ENCODE measurements at places on chromosomes 1 and 21. TPM values are rescaled to one million over a fixed set of nuclear protein-coding genes. Genes with fewer than 3 reads are reported as not detected.

GRCh38 chr1:20685099-20685662 is 24.0 kb upstream of the DDOST start:
- DNase-seq: peak; percentile 41

- no peak for DNase-seq
These were observed 30.0 kb downstream of the IARS2 start for GRCh38 chr1:220123889-220124288.

DNA sequence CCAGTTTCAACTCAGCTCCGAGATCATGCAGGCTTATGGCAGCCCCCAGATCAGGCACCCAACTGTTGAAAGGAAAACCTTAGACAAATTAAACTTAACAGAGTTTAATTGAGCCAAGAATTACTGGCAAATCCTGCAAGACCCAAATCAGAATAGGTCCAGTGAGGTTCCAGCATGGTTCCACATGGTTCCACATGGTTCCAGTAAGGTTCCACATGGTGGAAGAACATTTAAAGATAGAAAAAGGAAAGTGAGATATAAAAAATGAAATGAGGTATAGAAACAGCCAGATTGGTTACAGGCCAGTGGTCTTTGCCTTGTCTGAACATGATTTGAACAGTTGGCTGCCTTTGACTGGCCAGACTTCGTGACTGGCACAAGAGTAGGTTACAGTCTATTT is 288.8 kb upstream of the LRRC7 start:
- DNase-seq: no peak

Gene CD164L2
- 3.8 TPM for total RNA-seq

Gene RNF186
- total RNA-seq: not detected

DNA sequence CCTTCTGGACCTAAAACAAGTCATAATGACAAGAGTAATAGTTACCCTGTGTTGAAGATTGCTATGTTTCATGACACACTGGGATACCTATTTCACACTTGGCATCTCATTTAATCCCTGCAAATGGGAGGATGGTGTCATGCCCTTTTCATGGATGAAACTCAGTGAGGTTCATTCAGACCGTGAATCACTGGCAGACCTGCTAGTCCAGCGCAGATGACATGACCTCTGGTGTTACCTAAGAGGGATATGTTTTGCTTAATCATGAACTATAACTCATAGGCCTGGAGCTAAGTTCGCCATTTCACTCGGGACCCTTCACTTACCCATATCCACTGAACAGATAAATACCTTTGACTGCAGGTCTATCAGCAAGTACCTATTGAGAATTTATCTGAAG is 286.6 kb upstream of the FMN2 start:
- no peak for DNase-seq

DNA sequence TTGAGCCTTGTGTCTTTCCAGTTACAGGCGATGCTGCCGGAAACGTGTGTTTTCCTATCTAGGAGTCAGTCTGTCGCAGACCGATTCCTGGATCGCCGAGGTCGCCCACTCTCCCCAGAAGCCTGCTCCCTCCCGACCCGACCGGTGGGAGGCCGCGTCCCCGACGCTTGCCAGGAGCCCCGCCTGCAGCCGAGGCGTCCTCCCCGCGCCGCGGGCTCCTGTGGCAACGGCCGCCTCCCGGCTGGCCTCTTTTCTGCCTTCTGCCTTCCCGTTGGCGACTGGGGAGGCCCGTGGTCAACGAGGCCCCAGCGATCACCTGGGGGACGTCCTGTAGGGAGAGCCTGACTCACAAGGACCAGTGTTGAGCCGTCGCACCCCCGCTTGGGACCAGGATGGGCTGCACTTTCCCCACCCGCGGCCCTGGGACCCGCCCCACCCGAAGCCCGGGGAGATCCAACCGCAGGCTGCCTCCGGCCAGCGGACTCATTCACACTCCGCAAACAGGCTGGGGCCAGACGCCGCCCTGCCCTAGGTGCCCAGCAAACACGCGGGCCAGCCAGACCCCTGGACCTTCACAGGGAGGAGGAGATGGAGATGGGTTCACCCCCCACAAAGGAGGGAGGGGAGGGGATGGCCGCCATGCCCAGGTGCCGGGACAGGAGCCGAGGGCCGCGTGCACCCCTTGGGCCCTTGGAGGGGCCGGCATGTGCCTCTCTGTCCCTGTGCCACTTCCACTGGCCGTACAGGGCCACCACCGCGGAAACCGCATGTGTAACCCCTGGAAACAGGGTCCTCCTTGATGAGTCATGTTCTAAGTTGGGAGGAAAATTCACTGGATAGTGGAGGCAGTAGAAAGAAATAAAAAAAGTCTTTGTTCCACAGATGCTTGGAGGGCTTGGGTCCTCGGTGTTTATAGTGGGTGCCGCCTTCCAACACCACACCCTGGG is 7.2 kb upstream of the COL6A1 start:
- DNase-seq: peak; percentile 90

- no peak for DNase-seq
These were observed 13.0 kb downstream of the FAM229A start for GRCh38 chr1:32349211-32349708.
